Activated CD4-positive, alpha-beta T cell treated with anti-CD3 and anti-CD28 coated beads for 36 hours (primary cell): ENCODE measurements at places on chromosomes 4 and X. TPM values are rescaled to one million over a fixed set of nuclear protein-coding genes. Genes with fewer than 3 reads are reported as not detected.

The SH3RF1 gene
- 0.63 TPM for total RNA-seq

The FMR1NB gene
- not detected for total RNA-seq

The SATL1 gene
- not detected for total RNA-seq

The DMRTC1B gene
- total RNA-seq, result 0.18 TPM

The KIF4A gene
- total RNA-seq, result 25.4 TPM

The GAB1 gene
- 0.35 TPM for total RNA-seq

The MAD2L1 gene
- total RNA-seq, result 104 TPM

The TRPC5OS gene
- total RNA-seq, result not detected

The NEIL3 gene
- 18.1 TPM for total RNA-seq

The TTC29 gene
- not detected for total RNA-seq

The MPP1 gene
- 27.6 TPM for total RNA-seq

The TAF7L gene
- not detected for total RNA-seq

The ATP2B3 gene
- not detected for total RNA-seq

- DNase-seq, result peak; percentile 17
- H3K4me3 ChIP-seq, result peak overlapping the region; percentile 54
- H3K27me3 ChIP-seq, result peaks cover 21% of the 10 kb centered on the region
- peaks cover 9% of the 10 kb centered on the region for H3K4me1 ChIP-seq
- no peaks in the 10 kb centered on the region for H3K36me3 ChIP-seq
- H3K27ac ChIP-seq, result no peak overlapping the region
Measured at GRCh38 chr4:155759372-155760252, 791 bp downstream of the GUCY1B1 start.

GRCh38 chr4:76153356-76153755 lies 5.2 kb upstream of the NUP54 start:
- no peaks in the 10 kb centered on the region for H3K27me3 ChIP-seq
- H3K36me3 ChIP-seq, result peaks cover 9% of the 10 kb centered on the region
- no peak for DNase-seq
- no peak overlapping the region for H3K27ac ChIP-seq
- no peak overlapping the region for H3K4me3 ChIP-seq

GRCh38 chr4:128721896-128722295 lies 87.6 kb upstream of the JADE1 start:
- H3K27me3 ChIP-seq, result no peaks in the 10 kb centered on the region
- no peak overlapping the region for H3K27ac ChIP-seq
- H3K4me1 ChIP-seq, result no peaks in the 10 kb centered on the region
- H3K36me3 ChIP-seq, result no peaks in the 10 kb centered on the region

DNA sequence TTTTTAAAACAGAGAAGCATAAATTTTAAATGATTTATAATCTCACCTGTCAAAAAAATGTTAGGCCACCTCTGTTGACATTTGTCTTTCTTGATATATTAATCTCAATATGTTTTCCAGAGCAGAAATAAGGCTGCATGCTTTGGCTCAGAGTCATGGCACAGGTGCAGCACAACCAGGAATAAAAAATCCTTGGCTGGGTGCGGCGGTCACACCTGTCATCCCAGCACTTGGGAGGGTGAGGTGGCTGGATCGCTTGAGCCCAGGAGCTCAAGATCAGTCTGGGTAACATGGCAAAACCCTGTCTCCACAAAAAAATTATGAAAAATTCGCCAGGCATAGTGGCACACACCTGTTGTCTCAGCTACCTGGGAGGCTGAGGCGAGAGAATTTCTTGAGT lies 18.1 kb downstream of the CPLX1 start:
- H3K36me3 ChIP-seq, result no peaks in the 10 kb centered on the region
- peaks cover 21% of the 10 kb centered on the region for H3K27me3 ChIP-seq
- H3K4me3 ChIP-seq, result no peak overlapping the region

GRCh38 chr4:41572956-41573355 lies 35.0 kb downstream of the LIMCH1 start:
- no peak for DNase-seq
- H3K27ac ChIP-seq, result no peak overlapping the region
- H3K4me1 ChIP-seq, result no peaks in the 10 kb centered on the region
- no peak overlapping the region for H3K4me3 ChIP-seq
- H3K27me3 ChIP-seq, result no peaks in the 10 kb centered on the region

GRCh38 chr4:171025776-171026175 lies 787.4 kb upstream of the GALNTL6 start:
- DNase-seq, result no peak
- no peaks in the 10 kb centered on the region for H3K36me3 ChIP-seq
- no peaks in the 10 kb centered on the region for H3K4me1 ChIP-seq
- no peaks in the 10 kb centered on the region for H3K27me3 ChIP-seq
- H3K27ac ChIP-seq, result no peak overlapping the region

DNA sequence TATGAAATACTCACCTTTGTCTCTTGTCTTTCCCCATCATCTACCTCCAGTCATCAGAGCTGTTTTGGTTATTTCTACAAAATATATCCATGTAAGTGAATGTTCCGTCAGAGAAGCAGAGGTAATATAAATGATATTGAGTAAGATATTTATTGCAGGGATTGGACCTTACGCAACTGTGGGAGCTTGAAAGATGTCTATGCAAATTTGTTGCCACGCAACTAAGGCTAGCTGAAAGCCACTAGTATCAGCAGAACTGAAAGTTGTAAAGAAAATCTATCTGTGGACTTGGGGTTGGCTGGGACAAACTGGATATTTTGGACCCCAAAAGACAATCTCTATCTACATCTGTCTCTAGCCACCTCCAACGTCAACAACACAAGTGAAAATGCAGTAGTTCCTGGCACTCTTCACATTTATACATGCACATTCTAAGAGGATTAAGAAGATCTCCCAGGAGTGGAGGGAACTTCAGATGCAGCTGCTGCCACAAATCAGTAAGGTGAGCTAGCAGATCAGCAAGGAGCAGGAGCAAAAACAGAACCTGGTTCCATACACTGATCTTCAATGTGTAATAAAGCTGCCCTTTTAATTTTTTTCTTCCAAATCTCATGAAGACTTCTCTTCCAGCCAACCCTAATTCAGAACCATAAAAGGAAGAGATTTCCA lies 8.5 kb upstream of the CCSER1 start:
- H3K4me3 ChIP-seq, result no peak overlapping the region
- H3K27me3 ChIP-seq, result peaks cover 10% of the 10 kb centered on the region
- no peak overlapping the region for H3K27ac ChIP-seq

DNA sequence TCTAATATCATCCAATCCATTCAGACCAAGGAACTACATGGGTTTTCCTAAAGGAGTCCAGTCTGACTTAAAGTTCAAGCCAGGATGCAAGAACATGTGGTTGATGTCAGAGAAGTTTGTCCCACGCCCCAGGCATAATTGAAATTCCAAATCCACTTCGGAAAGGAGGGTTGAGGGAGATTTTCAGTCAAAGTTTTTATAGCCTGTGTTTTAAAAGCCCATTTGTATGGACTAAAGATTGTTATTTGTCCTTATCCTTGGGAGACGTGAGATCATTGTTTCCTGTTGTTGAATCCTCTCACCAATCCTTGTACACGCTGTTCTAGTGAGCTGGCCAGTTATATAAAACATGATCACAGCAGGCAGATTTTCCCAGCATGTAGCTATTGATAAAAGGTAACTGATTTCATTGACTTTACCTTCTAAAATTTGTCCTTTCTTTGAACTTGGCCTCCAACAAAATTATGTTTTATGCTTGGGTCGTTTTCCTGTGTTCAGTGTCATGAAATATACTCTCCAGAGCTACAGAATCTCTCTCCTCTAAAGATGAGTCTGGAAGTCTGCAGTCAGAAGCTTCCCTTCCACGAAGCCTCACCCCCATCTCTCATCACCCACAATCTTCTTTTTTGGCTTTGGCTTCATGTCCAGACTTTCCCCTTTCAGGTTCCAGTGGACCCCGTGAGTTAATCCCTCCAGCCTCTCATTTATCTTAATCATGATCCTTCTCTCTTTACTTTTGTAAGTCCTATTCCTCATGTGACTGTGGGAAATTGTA lies 92.9 kb downstream of the ATP10D start:
- no peak overlapping the region for H3K27ac ChIP-seq
- H3K4me1 ChIP-seq, result no peaks in the 10 kb centered on the region
- H3K36me3 ChIP-seq, result no peaks in the 10 kb centered on the region
- no peaks in the 10 kb centered on the region for H3K27me3 ChIP-seq
- H3K4me3 ChIP-seq, result no peak overlapping the region
- no peak for DNase-seq

DNA sequence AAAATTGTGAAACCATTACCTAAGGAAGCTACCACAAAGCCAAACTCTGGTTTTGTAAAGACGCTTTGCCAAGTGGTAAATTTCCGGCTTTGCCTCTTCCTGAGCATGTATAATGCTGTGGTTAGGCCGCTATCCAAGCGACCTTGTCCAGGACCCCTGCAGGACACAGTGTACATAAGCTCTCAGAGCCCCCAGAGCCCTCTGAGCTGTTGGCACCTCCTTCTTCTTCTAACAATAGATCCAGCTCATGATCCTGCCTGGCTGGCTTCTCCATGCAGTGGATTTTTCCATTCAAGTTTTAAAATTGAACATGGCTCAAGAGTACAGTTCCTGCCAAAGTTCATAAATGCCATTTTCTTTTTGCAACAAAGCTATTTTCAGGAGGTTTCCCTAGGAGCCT lies 326.7 kb downstream of the MAPK10 start:
- H3K27me3 ChIP-seq, result peaks cover 4% of the 10 kb centered on the region
- H3K4me3 ChIP-seq, result no peak overlapping the region
- no peaks in the 10 kb centered on the region for H3K4me1 ChIP-seq
- no peaks in the 10 kb centered on the region for H3K36me3 ChIP-seq

DNA sequence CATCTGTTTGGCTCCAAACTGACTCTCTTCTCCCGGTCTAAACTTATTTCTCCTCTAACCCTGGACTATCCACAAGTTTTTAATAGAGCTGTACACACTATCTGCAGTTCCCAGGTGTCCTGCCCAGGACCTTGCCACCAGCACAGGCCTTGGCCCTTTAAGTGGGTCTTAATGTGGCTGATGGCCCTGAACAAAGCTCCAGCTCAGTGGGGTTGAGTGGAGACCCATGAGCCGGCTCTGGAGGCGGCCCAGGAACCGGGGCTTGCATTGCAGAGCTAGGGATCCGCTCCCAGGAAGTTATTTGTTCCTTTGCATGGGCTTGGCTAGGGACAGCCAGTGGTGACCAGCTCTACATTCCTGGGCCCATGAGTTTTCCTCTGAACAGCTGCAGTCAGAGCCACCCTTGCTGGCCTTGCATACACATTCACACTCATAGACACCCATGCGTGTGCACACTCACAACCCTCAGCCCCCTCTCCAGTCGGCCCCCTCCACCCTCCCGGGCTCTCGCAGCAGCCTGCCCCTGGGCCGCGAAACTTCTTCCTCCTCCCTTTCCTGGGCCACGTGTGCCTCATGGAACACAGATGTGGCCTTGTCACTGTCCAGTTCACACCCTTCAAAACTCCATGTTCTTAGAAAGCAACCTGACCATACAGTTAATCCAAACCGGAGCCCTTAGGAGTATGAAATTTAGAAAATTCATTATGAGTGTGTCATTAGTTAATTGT lies 58.2 kb downstream of the GPR143 start:
- peaks cover 26% of the 10 kb centered on the region for H3K36me3 ChIP-seq
- no peaks in the 10 kb centered on the region for H3K27me3 ChIP-seq
- no peak overlapping the region for H3K27ac ChIP-seq
- H3K4me1 ChIP-seq, result peaks cover 6% of the 10 kb centered on the region
- DNase-seq, result no peak

DNA sequence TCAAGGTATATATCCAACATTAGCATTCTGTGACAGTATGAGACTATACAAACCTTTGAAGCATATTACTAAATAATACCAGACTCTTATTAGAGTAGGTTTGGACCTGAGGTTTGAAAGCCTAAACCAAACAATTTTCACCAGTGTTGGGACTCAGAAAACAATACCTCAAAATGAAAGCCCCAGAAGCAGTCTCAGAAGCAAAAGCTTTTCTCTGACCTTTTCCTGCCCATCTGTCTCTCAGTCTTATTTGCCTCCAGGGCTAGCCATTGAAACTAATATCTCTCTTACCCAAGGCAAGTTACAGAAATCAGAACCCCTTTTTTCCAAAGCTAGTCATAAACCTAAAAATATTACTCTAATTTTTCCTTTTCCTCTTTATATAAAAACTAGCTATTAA lies 163.3 kb downstream of the PTCHD1 start:
- DNase-seq, result no peak
- H3K27me3 ChIP-seq, result no peaks in the 10 kb centered on the region
- no peak overlapping the region for H3K27ac ChIP-seq
- peaks cover 3% of the 10 kb centered on the region for H3K4me1 ChIP-seq

DNA sequence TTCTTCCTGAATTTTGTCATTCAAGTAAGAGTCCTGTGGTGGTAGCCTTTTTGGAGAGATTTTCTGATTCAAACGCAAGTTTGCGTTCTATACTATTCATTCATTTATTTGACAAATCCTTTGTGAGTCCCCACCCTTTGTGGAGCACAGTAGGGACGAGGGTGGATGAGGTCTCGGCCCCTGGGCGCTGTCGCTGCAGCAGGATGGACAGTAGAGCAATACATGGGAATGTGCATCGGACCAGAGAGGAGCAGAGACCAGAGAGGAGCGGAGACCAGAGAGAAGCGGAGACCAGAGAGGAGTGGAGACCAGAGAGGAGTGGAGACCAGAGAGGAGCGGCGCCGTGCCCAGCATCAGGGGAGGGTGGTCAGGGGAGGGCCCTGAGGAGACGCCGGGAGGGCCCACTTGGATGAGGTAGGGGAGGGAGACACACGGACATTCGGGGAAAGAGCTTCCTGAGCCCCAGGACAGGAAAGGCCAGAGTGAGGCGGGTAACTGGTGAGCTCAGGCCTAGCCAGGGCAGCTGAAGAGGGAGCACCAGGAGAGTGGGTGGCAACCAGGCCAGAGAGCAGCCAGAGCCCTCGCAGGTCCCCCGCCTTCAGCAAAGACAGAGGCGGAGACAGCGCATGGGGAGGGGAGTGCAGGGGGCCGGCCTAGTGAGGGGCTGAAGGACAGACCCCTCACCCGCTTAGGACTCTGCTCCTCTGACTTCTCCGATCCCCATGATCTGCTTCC lies 67.3 kb downstream of the NAT8L start:
- H3K36me3 ChIP-seq, result no peaks in the 10 kb centered on the region
- H3K4me1 ChIP-seq, result no peaks in the 10 kb centered on the region
- H3K4me3 ChIP-seq, result no peak overlapping the region
- no peak for DNase-seq
- no peaks in the 10 kb centered on the region for H3K27me3 ChIP-seq
- H3K27ac ChIP-seq, result no peak overlapping the region

- peaks cover 4% of the 10 kb centered on the region for H3K4me1 ChIP-seq
- H3K36me3 ChIP-seq, result no peaks in the 10 kb centered on the region
- DNase-seq, result no peak
- no peak overlapping the region for H3K27ac ChIP-seq
Measured at GRCh38 chr4:143986180-143986579, 33.0 kb downstream of the GYPB start.
